B cell (primary cell): ENCODE measurements at places on chromosomes 5 and 9.

GRCh38 chr5:132044207-132044606 lies 16.2 kb upstream of the IL3 start:
- no peak for DNase-seq

DNA sequence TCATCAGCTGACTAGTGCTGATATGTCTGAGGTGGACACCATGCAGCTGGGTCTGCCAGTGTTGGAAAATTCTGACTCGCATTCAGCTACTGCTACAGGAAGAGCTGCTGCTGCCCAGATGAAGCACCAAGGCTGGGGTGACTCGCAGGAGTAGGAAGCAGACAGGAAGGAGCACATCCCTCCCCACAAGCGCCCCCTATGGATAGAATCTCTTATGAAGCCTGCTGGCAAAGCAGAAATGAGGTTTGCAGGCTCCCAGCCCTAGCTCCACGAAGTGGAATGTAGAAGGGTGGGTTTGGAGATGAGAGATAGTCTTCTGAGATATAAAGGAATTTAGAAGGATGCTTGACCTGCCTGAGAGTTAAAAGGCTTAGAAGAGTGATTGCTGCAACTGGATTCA lies 443.0 kb downstream of the ACTL7B start:
- no peak for DNase-seq

DNA sequence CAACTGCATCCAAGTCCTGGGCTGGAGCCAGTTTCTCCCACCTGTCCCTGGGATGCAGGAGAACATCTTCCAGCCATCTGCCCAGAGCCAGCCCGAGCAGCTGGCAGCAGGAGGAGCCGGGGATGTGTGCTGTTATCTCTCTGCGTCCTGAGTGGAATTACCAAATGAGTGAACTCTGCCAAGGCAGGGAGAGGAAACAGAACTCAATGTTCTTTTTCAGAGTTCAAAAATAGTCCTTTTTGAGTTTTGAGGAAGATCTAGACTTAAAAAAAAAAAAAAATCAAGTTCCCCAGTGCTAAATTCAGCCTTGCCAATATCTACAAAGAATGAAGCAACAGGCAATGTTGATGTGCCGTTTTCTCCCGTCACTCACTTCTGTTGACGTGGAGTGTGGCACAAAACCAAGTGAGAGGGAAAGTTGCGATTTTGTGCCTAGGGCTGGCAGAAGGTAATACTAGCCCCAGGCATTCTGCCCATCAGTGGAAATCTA lies 56.2 kb downstream of the TMOD1 start:
- DNase-seq = no peak

DNA sequence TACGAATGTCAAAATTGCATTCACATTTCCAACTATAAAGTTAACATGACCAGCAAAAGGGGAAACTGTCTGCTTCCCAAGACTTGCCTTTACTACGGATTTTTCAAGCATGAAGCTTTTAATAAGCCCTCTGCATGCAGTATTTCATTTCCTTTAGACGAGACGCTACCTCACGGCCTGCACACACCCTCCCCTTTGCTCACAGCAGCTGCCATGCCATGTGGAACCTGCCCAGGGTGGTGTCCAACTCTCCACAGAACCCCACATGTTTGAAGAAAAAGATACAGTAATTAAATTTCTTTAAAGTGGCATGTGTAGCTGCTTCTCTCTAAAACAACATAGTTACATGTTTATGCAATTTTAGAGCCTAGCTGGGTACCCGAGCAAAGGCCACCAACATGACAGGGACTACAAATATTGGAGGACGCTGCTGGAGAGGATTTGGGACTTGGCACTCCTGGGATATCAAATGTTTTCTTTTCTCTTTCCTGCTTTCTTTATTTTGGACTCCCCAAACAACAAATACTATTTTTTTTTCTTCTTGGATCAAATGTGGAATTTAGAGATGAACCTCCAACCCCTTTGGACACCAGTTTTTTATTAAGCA lies 256.9 kb upstream of the PCSK5 start:
- no peak for DNase-seq

DNA sequence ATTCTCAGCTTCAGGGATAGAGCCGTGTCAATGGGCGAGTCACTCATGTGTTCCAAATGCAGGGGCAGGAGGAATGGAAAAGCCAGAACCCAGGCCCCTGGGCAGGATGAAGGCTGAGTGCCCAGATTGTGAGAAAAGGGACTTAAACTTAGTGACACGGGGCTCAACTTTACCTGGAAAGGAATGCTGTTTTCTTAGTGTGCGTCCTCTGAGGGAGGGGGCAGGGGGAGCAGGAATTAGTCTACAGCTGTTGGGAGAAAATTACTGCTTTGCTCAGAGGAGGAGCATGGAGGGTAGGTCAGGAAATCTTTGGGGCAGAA lies 14.6 kb downstream of the HK3 start:
- no peak for DNase-seq

DNA sequence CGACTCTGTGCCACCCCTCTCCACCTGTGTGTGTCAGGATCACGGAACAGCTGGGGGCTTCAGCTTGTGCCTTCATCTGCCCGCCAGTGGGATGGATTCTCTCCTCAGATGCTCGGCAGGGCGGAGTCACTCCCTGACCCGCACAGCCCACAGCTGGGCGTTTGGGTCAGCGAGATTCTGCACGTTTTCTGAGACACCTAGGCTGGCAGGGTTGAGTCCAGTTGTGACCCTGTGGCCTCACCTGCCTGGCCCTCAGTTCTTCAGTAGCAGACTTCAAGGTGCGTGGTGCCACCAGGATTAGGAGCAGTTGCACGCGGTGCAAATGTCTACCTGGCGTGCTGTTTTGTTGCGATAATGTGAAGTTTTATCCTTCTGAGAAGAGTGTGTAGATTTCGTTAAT lies 5.0 kb downstream of the NDUFS6 start:
- no peak for DNase-seq

- DNase-seq = no peak
Observed at GRCh38 chr5:147512659-147513379, 3.0 kb upstream of the DPYSL3 start.

GRCh38 chr5:50415912-50416311 lies 25.2 kb downstream of the EMB start:
- peak; percentile 79 for DNase-seq
